ENCODE measurements at places on chromosomes 1 and 21.
A peak's percentile ranks its signal among the peaks of the same experiment; 100 is the strongest.

GRCh38 chr1:55188909-55189308, 26.3 kb downstream of the USP24 start:
- no peak for DNase-seq

GRCh38 chr1:210499956-210500355, 171.3 kb downstream of the HHAT start:
- no peak for DNase-seq

DNA sequence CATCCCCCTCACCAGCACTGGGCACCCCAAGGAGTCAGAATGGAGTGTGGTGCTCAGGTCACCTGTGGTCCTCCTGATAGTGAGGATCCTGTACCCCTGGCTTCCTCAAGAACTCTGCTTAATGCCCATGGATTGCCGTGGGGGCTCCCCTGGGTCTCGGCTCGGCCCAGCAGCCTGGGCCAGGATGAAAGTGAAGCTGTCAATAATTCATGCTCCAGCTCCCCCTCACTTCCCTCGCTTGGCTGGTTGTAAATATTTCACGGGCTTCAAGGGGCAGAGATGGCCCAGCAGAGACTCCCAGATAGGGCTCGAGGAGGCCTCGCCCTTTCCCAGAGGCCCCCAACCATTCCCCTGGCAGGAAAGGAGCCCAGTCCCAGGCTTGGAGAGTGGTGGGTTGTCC, 42.6 kb upstream of the KCNA10 start:
- no peak for DNase-seq

- no peak for DNase-seq
Measured at GRCh38 chr21:45202344-45202743, 85.4 kb downstream of the POFUT2 start.

GRCh38 chr1:206742719-206743383, 27.7 kb upstream of the IL19 start:
- no peak for DNase-seq

DNA sequence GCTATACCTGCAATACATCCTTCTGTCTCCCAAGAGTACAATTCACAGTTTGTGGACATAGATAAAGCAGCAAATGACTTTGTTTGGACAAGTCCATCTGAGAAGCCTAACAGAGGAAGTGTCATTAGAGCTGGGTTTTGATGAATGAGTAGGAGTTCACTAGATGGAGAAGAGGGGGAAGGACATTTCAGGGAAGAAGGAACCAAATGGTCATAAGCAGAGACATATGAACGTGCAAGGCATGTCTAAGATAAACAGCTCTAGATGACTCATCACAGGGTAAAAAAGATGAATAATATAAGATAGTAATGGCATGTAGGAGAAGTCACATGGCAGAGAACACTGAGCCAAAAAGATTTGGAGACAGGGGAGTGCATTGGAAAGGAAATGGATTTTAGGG, 54.5 kb downstream of the HMGB4 start:
- no peak for DNase-seq

DNA sequence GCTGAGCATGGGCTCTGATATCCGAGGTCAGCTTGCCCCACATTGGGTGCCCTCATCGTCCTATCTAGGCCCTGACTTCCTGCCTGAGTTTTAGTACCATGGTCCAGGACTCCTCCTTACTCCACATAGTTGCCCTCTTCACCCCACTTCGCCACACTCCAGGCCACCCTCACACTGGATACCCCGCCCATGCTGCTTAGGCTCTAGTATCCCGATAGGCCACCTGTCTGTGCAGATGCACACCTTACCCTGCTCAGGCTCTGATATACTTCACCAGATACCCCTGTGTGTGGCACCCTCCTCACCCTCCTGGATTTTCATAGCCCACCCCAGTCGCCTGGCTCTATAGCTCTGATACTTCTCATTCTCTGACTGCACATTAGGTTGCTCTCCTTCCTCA, 145.5 kb upstream of the SERTAD4 start:
- no peak for DNase-seq

- DNase-seq, result no peak
Measured at GRCh38 chr1:119160409-119160808, 20.0 kb upstream of the WARS2 start.

DNA sequence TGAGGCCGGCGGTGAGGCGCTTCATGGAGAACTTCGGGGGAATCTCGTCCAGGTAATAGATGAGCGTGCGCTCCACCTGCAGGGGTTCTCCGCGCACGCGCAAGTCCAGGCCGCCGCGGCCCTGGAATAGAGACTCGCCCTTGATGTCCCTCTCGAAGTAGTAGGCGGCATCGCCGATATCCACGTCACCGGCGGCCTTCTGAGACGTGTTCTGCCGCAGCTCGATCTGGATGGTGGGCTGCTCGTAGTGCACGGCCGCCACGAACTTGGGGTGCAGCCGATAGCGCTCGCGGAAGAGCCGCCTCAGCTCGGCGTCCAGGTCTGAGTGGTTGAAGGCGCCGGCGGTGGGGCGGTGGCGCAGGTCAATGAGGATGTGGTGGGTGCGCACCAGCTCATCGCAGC, 726 bp downstream of the TACSTD2 start:
- DNase-seq, result no peak

DNA sequence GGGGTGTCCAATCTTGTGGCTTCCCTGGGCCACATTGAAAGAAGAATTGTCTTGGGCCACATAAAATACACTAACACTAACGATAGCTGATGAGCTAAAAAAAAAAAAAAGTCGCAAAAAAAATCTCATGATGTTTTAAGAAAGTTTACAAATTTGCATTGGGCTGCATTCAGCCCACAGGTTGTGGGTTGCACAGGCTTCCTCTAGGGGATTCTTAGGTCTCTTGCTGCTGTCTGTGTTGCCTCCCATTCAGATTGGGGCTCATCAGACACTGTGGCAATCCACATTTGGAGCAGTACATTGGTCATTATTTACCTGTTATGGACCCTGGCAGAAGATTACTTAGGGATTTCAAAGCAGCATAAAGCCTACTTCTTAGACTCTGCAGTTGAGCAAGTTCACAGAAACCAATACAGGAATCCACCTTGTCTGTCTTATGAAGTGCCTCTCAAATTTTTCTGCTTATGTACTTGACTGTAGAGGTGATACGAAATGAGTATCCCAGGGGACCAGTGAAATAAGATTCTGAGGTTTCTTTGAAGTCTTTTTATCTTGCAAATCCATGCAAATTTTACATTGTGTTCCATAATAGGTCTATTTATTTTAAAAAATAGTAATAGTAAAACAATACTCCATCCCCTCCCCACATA, 205.5 kb downstream of the RPS6KC1 start:
- no peak for DNase-seq

GRCh38 chr1:156689035-156689952, 12.1 kb upstream of the NES start:
- peak; percentile 88 for DNase-seq

DNA sequence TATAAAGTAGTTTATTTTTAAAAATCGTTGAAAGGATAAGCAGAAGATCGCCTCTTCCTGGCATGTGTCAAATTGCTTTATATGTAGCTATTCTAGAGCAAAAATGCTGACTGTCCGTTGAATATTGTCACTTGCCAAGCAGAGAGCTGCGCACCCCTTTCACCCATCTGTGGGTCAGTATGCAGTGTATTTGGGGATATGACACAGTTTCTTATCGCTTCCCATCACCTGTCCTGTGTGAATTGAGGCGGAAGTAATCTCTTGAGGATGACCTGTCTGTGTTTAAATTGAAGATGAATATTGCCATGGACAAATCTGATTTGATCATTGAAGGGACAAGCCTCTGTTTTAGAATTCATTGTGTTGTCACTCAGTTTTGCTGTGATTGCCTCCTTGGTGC, 52.2 kb downstream of the POFUT2 start:
- no peak for DNase-seq

DNA sequence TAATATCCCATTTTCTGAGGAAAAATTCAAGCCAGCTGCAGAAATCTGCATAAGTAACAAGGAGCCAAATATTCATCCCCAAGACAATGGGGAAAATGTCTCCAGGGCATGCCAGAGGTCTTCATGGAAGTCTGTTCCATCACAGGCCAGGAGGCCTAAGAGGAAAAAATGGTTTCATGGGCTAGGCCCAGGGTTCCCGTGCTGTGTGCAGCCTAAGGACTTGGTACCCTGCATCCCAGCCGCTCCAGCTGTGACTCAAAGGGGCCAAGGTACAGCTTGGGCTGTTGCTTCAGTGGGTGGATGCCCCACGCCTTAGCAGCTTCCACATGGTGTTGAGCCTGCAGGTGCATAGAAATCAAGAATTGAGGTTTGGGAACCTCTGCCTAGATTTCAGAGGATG, 173.5 kb downstream of the LMX1A start:
- DNase-seq, result no peak

- DNase-seq, result no peak
Measured at GRCh38 chr1:56416495-56416894, 162.9 kb downstream of the PLPP3 start.

GRCh38 chr1:184865831-184866230, 108.5 kb downstream of the NIBAN1 start:
- no peak for DNase-seq

DNA sequence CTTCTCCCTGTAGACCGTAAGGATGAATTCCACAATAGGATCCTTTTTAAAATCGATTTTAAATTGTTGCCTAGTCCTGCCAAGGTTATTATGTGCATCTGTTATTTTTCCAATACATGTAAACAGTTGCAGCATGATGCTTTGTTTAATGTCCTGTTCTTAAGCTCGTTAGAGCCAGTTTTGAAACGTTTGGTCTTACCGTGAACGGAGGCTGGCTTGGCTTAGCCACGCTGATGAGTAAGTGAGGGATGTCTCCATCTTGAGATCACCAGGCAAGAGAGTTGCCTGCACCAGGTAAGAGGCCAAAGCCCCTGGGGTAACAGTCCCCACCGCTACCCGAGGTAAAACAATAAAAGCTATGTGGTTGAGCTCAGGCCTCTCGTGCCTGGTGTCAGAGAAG, 17.3 kb downstream of the CSTB start:
- DNase-seq, result no peak

DNA sequence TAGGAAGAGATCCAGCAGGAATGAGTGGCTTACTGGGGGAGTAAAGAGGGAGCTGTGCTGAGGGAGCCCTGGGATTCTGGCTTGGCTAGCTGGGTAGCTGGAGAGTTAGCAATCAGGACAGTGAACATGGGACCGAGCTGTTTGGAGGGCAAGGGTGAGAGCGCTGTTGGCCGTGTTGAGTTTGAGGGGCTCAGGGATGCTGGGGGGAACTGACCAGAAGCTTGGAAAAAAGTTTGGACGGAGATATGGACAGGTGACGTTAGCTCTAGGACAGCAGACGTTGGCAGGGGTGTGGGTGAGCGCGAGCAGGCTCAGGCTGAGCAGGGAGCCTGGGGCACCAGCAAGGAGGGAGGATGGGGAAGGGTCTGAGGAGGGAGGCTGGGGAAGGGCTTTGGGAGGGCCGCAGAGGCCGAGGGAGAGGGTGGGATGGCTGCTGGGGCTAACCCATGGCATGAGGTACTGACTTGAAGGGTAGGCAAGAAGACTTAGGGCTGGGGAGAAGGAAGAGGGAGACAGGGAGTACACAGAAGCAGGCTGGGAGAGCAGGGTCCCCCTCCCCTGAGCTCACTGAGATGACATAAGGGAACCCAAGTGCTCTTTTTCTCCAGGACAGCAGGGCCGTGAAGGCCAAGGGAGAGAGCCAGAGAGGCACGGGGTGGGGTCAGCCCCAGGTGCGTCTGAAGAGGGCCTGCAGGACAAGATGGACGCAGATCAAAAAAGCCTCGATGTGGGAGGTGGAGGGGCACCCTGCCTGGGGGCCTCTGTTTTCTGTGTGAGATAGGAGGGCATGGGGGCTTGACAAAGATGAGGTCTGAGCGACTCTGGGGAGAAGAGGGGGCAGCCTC, 8.2 kb downstream of the SH2D2A start:
- no peak for DNase-seq

DNA sequence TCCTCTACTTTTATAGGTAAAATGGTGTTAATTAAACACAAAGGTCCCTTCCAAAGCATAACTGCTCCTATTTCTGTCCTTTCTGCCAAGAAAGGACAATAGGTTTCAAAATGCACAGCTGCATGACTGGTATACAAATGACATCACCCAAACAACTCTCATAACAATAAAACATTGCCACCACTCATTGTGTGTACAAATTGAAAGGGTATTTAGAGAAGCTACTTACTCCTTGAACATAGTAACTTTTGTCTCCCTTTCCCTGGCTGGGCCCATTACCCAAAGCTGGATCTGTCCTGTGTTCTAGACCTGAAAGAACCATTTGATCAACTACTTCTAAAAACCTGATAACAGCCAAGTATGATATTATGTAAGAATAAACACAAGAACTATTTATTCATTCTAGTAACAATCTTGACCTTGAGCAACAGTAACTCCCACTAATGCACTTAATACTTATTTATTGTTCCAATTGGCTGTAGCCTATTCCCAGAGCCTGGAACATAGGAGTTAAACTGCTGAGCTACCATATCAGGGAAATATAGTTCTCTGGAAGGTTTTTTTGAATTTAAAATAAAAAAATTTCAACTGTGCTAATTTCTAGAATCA, 38.2 kb downstream of the TTLL7 start:
- DNase-seq, result no peak

DNA sequence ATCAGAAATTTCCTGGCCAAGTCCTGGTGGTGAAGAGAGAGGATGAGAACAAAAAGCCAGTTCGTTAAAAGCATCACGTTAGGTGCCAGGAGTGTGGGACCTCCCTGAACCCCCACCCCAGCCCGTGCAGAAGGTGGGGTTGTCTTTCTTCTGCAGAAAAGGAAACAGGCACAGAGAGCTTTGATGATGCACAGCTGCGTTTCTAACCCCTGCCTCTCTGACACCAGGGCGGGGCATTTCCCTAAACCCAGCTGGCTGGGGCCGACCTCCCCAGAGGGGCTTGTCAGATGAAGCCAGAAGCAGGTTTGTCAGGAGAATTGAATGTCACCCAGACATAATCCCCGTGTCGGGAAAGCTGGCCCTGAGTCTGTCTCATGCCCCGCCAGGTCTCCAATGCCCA, 189.3 kb upstream of the EDN2 start:
- no peak for DNase-seq

DNA sequence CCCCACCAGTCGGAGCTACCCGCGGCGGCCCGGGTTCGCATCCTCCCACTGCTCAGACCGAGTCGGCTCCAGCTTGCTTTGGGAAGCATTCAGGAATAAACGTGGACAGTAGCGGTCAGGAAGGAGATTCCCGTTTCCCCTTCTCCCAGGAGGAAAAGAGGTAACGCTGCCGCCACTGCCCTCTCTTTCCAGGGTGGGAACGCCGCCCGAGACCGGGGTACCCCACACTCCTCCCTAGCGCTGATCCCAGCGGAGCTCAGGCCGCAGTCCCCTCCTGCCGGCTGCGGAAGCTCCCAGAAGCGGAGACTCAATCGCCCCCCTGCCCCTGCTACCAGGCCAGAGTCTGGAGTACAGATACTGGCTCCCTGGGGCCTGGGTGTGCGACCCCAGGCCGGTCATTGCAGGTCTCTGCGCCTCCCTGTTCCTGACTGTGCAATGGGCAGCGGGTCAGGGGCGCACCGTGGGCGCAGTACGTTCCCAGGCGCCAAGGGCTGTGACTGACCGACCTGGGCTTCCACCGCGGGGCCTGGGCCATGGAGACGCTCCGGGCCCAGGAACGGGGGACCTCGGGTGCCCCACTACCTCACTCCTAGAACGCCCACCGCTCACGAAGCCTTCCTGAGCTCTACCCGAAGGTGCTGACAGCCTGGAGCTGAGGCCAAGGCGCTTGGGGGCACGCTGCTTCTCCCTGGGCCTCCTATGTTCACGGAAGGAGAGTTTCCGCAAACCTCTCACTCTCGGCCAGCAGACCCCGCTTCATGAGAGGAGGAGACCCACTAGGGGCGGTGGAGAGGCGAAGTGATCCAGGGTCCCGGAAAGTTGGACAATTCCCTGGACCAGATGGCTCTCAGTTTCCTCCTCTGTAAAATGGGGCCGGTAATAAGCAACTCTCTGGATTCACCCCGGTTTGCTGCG, 7.8 kb downstream of the DMRTA2 start:
- no peak for DNase-seq
